ENCODE measurements at places on chromosomes 16 and 17. TPM values are rescaled to one million over a fixed set of nuclear protein-coding genes. Genes with fewer than 3 reads are reported as not detected.

Gene PPP1R27
- 12.7 TPM for total RNA-seq

Gene CA10
- not detected for total RNA-seq

Gene SPEM3
- total RNA-seq = not detected

Gene GAN
- 12.0 TPM for total RNA-seq

Gene PHKB
- total RNA-seq = 34.8 TPM

Gene ASIC2
- 0.13 TPM for total RNA-seq

Gene CLEC19A
- not detected for total RNA-seq

Gene WNT9B
- total RNA-seq = not detected

Gene WIPF2
- 3.8 TPM for total RNA-seq

Gene MRPL28
- total RNA-seq = 112 TPM

- DNase-seq = no peak
Observed at GRCh38 chr17:2456475-2456874, 55.2 kb downstream of the METTL16 start.

Measured in myocyte (in vitro differentiated cells).